ENCODE measurements at places on chromosomes 12 and 14.

DNA sequence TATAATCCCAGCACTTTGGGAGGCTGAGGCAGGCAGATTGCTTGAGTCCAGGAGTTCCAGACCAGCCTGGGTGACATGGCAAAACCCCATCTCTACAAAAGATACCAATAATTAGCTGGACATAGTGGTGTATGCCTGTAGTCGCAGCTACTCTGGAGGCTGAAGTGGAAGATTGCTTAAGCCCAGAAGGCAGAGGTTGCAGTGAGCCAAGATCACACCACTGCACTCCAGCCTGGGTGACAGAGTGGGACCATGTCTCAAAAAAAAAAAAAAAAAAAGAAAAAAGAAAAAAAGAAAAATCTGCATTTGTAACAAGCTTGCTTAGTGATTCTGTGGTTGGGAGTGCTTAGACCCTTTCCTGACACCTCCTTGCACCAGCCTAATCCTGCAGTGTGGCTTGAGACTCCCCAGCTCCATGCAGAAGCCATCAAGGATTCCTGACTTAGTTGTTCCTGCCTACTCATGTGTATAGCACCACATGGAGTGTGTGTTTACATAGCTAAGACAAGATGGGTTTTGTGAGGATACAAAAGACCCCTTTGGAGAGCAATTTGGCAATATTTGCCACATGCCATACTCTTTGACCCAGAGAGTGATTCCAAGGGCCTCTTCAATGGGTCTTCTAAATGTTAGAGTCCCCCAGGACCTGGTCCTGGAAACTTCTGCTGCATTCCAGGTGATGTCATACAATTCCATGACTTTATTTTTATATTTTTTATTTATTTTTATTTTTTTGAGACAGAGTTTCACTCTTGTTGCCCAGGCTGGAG is 5.1 kb upstream of the TMED10 start:
- DNase-seq = no peak

GRCh38 chr12:54853933-54854538 is at the start of gene MUCL1:
Gene MUCL1, plus strand, starts transcription at chr12:54854516. Its CDS starts 67 bp downstream, at chr12:54854583.
- DNase-seq = peak; percentile 85

GRCh38 chr14:101495827-101496775 is 65.2 kb upstream of the DIO3 start:
- DNase-seq = no peak

- no peak for DNase-seq
Measured at GRCh38 chr14:39265033-39265432, 31.3 kb downstream of the MIA2 start.

DNA sequence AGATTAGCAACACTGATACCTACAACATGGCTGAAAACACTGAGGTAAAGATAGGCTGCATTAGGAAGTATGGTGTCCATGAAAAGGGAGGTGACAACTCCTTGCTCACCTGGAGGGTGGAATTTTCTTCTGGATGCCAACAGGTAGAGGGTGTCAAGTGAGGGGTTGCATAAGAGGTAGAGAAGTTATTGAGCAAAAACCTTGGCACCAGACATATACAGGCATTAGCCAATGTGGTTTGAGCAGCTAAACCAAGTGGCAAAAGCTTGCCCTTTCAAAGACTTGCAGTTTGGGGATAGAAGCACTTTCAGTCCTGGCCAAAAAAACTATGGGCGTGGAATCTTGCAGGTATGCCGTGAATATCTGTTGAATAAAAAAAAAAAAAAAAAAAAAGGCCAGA is 3.8 kb downstream of the RITA1 start:
- DNase-seq = no peak

GRCh38 chr12:113500782-113501311 is 29.2 kb upstream of the LHX5 start:
- DNase-seq = no peak
